ENCODE measurements at places on chromosomes 16 and 17. TPM values are rescaled to one million over a fixed set of nuclear protein-coding genes. Genes with fewer than 3 reads are reported as not detected.

GRCh38 chr17:48641541-48642058 lies 15.4 kb upstream of the HOXB9 start:
- DNase-seq, result no peak

- no peak for DNase-seq
Observed at GRCh38 chr17:58487589-58488427, at the start of gene HSF5. Gene HSF5 (minus strand): TSS chr17:58488408. CDS start chr17:58488274, 134 bp downstream.

DNA sequence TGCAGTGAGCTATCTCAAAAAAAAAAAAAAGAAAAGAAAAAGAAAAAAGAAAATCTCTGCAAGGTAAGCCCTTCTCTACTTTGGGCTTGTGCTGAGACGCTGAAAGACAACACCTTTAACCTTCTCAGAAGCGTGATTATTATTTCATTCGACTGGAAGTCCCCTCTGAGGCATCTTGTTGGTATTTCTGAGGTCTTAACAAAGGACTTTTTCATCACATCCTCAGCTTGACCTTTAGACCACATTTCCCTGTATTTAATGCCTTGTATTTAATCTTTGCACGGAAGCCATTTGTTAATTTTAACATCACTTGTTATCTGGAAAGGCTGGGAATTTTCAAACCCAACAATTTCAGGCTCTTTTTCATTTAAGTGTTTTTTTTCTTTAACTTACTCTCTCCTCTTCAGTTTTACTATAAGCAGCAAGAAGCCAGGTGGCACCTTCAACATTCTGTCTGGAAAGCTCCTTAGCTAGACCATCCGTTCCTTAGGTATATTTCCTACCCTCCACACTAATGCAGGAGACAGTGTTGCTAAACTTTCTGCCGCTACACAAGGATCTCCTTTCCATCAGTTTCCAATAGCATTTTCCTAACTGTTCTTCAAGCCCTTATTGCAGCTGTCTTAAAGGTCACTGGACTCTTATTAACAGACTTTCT lies 10.3 kb downstream of the KCTD13 start:
- DNase-seq, result peak; percentile 85

KRTAP2-1 gene
- not detected for total RNA-seq

DNA sequence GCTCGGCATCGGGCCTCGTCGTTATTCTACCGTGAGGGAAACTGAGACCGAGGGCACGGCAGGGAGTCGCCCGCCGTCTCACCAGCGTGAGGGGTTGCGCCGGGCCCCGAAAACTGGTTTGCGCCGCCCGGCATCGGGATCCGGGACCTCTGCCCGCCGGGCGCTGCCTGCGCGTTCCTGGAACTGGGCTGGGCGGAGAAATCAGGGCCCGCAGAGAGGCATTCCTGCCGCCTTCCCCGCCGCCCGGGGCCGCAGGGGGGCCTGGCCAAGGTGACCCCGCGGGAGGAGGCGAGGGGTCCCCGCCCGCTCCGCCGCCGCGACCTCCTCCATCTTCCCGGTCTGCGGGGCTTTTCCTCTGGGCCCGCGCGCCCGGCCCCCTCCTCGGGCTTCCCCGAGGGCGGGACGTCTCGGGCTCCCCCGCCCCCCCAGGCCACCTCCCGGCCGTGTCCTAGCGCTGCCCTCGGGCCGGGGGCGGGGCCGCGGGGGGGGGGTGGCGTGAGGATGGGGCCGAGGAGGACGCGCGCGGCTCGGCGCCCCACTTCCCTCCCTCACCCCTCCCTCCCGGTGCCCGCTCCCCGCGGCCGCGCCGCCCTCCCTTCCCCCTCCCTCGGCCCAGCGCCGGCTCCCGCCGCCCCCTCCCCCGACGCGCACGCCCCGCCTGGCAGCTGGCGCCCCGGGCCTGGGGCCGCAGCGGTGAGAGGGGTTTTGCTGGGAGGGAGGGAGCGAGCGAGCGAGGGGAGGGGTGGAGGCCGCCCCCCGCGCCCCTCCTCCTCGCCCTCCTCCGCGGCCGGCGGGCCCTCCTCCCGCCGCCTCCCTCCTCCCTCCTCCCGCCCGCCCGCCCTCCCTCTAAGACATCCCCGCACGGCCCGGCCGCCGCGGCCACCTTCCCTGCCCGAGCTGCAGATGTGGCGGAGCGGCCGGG lies at the start of gene GLIS2:
Gene GLIS2, plus strand, starts transcription at position 882 of the 922 bp plus-strand sequence. CDS start 16,214 bp downstream, outside the sequence.
- peak; percentile 59 for DNase-seq

DNA sequence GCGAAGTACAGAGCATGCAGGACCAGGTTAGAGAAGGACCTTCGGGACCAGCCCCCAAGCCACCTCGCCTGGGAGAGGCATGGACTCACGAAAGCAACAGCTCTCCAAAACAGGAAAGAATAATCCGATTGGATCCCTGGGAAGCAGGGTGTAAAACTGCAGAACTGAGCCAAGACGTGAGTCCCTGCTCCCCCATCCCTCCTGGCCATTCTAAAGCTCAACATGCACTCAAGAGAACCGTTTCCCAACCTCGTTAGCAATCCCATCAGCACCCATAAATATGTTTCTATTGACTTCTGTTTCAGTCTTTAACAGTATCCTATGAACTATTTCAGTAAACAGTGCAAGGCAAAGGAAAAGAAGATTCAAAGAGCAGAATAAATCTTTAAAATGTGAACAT lies 167.0 kb downstream of the COPRS start:
- no peak for DNase-seq
